ENCODE measurements at places on chromosomes 13 and 19.
A peak's percentile ranks its signal among the peaks of the same experiment; 100 is the strongest.

GRCh38 chr19:7113233-7113632 lies 43.7 kb downstream of the ZNF557 start:
- no peak for DNase-seq

- no peak for DNase-seq
Observed at GRCh38 chr13:49400755-49401659, 42.9 kb downstream of the CAB39L start.

- DNase-seq = no peak
Observed at GRCh38 chr13:71871176-71871754, 4.3 kb upstream of the DACH1 start.

GRCh38 chr19:32865326-32865725 lies 4.2 kb downstream of the SLC7A9 start:
- DNase-seq = no peak

- DNase-seq = no peak
Observed at GRCh38 chr19:9178901-9179300, at the start of gene OR7D2. Gene OR7D2, plus strand, starts transcription at chr19:9178979. Its CDS starts 6,803 bp downstream, at chr19:9185782.

DNA sequence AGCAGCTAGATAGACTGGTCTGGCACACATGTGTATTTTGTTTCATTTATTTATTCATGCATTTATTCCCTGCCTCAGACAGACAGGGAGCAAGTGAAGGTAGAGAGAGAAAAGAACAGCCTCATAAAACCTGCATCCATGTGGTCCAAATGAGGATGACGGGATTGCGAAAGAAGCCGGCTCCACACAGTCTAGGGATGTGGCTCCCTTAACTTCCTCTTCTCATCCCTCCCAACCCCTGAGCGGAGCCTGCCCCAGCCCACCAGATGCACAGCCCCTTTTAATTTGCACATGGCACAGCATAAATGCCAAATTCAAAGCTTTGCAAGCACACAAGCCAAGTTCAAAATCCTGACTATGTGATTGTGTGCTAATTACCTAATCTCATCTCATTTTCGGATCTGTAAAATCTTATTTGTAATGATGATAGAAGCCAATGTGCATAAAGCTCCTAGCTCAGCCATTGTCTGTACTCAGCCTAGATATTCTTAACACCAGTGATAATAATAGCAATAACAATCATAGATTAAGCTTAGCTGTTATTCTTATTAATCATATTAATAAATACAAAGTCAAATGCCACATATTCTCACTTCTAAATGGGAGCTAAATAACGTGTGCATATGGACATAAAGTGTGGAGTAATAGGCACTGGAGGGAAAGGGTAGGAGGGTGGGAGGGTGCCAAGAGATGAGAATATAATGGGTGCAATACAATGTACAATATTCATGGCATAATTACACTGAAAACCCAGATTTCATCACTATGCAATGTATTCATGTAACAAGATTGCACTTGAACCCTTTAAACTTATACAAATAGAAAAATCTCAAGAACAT lies 156.3 kb downstream of the DCT start:
- no peak for DNase-seq

GRCh38 chr19:1766800-1767352 lies 13.6 kb downstream of the ONECUT3 start:
- no peak for DNase-seq

DNA sequence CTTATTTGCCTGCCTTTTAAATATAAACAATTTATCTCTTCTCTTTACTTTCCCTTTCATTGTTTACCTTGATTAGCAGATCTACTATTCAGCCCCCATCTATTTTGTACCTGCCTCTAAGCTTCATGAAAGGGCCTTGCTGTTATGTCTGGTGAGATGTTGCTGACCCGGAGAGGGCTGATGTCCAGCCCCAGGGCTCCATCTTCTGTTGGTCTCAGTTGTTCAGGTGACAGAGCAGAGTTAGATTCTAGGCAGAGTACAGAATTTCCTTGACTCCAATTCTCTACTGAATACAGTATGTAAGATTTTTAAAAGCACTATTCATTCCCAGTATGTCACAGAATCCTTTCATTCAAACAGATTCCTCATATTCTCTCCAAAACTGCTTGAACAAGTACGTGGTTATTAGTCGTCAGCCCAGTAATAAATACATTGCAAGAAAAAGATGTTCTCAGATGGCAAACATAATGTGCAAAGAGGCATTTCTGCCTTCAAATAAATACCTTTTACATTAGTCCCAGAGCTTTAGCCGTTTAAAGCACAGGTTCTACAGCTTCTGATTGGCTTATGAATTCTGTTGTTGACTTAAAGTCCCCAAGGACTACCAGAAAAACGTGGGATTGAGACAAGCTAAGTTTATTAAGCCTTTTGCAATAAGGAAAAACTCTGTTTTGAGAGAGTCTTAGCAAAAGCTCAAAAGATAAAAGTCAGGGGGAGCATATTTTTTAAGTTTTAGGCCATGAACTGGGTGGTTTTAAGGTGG lies 159.1 kb downstream of the GPC5 start:
- no peak for DNase-seq

DNA sequence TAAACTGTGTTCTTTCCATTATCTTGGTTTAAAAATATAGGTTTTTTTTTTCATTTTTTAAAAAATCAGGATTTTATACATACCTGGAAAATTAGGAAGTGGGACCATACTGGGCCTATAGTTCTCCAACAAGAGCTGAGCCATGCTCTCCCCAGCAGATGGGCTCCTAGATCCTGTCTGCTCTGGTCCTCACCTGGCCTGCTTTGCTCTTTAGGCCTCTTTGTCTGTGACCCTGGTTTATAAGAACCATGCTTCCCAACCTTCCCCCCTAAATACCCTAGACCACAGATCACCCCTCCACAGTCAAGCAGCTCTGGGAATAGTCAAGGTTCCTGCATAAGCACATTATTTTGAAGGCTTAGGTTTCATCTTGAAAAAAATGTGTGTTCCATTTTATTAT lies 185.0 kb upstream of the TSHZ3 start:
- DNase-seq = no peak

DNA sequence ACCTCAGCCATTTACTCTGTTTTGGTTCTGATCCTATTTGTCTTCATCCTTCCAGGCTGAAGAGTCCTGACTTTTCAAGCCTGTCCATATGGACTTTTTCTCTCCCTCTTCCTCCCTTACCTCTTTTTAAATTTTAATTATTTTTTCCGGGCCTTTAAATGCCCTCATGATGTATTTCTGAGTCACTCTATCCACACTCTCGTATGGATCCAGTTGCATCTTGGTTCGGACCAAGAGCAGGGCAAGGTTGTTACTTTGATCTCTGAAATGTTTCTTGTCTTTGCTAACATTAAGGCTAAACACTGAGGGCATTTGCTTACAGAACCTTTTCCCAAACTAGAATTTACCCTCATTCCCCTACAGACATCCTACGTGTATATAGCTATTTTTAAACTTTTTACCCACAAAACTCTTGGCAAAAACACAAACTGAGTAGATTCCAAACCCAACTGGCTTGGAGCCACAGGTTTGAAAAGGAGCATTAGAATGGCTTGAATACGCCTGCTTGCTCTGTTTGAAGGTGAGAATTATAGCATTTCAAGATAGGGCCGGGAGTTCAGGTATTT lies 47.4 kb upstream of the SERPINE3 start:
- no peak for DNase-seq

GRCh38 chr13:25683056-25683455 lies 311.3 kb downstream of the ATP8A2 start:
- no peak for DNase-seq

DNA sequence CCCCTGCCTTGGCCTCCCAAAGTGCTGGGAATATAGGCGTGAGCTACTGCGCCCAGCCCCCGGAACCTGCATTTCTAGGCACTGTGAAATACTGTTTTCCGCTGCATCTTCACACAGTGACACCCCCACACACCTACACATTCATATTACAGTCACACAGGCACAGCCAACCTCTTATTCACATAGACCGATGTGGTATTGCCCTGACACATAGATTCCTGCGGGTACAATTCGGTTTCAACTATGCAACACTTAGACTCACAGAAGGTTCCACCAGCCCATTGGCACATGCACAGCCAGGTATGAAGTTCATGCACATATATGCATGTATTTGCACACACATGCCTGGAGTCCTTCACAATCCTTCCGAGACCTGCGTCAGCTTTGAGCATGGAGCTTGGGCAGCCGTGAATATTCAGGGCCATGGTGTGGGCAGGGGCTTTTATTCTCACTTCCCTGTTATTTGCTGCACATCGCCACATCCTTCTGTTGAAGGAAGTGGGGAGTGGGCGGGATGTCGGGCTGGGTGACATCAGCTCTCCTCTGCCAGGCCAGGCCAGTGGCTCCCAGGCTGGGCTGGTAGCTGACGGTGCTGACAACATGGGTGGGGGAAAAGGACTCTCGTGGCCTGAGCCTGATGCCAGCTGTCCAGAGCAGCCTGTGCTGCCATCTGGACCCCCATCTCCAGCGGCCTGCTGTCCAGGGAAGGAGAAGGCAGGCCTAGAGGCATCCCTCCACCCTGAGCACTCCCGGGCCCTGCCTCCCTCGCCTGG lies 5.4 kb upstream of the CDC37 start:
- no peak for DNase-seq

DNA sequence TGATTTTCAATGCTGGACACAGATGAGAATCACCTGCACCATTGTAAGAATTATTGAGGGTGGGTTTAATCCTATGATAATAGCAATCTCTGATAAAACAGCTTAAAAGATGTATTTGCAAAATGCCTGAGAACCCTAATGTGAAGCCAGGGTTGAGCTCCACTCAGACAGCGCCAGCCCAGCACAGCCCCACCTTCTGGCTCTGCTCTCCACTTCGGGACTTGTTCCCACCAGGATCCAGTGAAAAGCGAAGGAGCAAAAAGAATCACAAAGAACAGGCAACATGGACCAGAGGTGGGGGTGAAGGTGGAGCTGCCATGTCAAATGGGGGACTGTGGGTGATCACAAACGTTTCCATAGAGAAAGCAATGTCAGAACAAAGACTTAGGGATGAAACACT lies 18.6 kb upstream of the ZNF816 start:
- DNase-seq = no peak

- DNase-seq = no peak
Observed at GRCh38 chr13:20206065-20206697, 13.4 kb upstream of the GJB2 start.

GRCh38 chr13:96900986-96901385 lies 93.3 kb downstream of the OXGR1 start:
- no peak for DNase-seq

GRCh38 chr19:13028027-13028426 lies 32.8 kb downstream of the NFIX start:
- no peak for DNase-seq

DNA sequence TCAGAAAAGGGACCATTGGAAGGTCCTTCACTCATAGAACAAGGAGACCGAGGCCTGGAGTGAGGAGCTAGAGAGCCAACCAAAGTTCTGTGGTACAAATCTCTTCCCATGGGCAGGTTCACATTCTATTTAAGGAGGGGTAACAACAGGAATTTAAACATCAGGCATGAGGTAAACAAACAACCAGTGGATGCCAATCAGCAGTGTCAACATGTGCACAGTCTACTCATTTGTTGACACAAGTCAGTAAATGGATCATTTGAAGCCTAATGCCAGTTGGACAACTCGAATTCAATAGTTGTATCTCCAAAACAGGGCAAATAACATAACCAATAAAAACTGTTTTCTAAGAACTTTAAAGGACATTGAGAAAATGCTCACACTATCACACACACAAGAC lies 6.3 kb upstream of the DOCK9 start:
- DNase-seq = no peak

- no peak for DNase-seq
Observed at GRCh38 chr13:46149272-46150133, 32.5 kb downstream of the LCP1 start.

- no peak for DNase-seq
Observed at GRCh38 chr13:93116809-93117208, 109.8 kb upstream of the GPC6 start.

- no peak for DNase-seq
Observed at GRCh38 chr19:23956051-23956450, 41.4 kb downstream of the ZNF726 start.

DNA sequence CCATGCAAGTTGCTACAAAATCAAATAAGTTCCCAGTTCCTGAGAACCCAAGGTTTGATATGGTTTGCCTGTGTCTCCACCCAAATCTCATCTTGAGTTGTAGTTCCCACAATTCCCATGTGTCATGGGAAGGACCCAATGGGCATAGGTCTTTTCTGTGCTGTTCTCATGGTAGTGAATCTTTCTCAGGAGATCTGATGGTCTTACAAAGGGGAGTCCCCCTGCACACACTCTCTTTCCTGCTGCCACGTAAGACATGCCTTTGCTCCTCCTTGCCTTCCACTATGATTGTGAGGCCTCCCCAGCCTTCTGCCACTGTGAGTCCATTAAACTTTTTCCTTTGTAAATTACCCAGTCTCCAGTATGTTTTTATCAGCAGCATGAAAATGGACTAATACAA lies 28.5 kb upstream of the TSHZ3 start:
- no peak for DNase-seq

- no peak for DNase-seq
Observed at GRCh38 chr13:23697772-23698313, 127.6 kb downstream of the TNFRSF19 start.

GRCh38 chr19:32675720-32676185 lies at the start of gene RGS9BP:
Gene RGS9BP, plus strand, starts transcription at chr19:32675848. Its CDS starts 416 bp downstream, at chr19:32676264.
- peak; percentile 60 for DNase-seq

DNA sequence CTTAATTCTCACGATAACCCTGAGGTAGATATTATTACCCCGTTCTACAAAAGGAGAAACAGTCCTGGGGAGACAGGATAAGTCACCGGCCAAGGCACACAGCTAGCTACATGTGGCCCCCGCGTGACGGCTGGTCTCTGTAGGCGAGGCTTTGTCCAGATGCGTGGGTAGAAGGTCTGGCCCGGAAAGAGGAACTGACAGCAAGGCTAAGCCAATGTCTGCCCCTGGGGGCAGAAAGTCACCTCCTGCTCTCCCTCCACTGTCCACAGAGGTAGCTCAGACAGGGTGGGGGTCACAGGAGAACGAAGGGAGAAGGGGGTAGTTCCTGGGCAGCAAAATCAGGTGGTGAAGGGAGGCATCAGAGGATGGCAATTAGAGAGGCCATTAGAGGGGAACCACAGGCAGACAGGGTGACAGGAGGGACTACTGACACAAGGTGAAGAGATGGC lies 1.8 kb downstream of the APOC4 start:
- DNase-seq = no peak

- DNase-seq = no peak
Observed at GRCh38 chr13:110179116-110179856, 127.7 kb downstream of the COL4A1 start.

GRCh38 chr19:10238172-10238783 lies 7.1 kb upstream of the S1PR2 start:
- DNase-seq = no peak

DNA sequence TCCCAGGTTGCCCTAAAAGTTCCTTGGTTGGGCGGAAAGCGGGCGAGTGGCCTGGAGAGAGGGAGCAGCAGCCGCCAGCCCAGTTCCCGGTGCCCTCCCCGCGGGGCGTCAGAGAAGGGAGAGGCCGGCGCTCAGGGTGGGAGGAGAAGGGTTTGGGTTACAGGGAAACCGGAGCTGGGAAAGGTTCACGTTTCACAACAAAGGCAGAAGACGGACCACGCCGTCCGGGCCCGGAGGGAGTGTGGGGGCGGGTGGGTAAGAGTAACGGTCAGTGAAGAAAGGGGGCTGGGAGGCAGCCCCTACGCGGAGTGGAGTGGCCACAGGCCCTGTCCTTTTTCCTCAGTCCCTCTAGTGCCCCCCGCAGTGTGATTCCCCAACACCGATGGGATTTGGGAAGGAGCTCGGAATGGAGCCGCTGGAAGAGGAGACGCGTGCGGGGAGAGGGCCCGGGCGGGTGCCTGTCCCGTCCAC lies 1.6 kb downstream of the SIX5 start:
- no peak for DNase-seq

- DNase-seq = no peak
Observed at GRCh38 chr19:12821761-12822160, 12.6 kb downstream of the RTBDN start.

GRCh38 chr13:99653526-99653925 lies 152.3 kb downstream of the TM9SF2 start:
- no peak for DNase-seq
